Endothelial cell (in vitro differentiated cells): ENCODE measurements at places on chromosomes 2 and 18. TPM values are rescaled to one million over a fixed set of nuclear protein-coding genes. Genes with fewer than 3 reads are reported as not detected.

ALLC gene
- total RNA-seq: 0.26 TPM

DUSP2 gene
- not detected for total RNA-seq

SNRNP27 gene
- 37.0 TPM for total RNA-seq

PAX8 gene
- total RNA-seq: 2.1 TPM

POTEC gene
- not detected for total RNA-seq

CPLX4 gene
- not detected for total RNA-seq

DHRS9 gene
- not detected for total RNA-seq

HRH4 gene
- total RNA-seq: not detected

- DNase-seq: no peak
These were observed 116.0 kb downstream of the GBX2 start for GRCh38 chr2:236052206-236052605.

DNA sequence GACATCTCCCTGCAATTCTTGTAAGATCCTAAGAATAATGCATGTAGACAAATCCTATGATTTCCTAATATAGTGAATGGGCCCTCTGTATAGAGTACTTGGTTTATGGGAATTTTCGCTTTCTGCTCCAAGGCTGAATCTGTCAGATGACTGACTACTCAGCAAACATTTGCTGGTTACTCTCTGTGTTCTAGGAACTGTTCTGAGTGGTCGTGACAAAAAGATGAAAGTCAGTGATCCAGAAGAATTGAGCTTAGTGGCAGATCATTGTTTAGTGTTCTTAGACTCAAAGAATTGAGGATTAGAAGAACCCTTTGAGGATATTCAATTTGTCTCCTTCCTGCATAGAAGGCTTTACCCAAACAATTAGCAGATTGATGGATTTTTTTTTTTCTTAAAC, 10.0 kb downstream of the XRCC5 start:
- DNase-seq: no peak

DNA sequence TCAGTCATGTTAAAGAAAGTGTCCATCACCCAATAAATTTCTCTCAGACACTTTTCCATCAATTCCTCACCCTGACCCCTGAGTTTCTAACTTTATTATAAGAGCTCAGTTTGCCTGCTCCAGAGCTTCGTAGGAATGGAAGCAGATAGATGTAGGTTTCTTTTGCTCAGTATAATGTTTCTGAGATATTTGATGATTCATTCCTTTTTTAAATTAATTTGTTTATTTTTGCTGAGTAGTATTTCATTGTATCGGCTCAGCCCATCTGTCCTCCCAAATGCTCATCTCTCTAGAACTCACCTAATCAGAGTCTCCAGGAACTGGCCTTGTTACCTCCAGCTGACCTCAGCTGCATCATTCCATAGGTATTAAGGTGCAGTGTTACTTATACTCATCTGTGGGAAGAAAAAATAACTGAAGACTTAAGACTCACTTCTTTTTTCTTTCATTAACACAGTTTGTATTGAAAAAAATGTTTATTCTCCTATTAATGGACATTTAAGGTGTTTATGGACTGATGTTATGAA, 11.9 kb upstream of the BCL2L11 start:
- DNase-seq: no peak

GRCh38 chr2:104078431-104079157, 775.3 kb upstream of the POU3F3 start:
- DNase-seq: no peak

DNA sequence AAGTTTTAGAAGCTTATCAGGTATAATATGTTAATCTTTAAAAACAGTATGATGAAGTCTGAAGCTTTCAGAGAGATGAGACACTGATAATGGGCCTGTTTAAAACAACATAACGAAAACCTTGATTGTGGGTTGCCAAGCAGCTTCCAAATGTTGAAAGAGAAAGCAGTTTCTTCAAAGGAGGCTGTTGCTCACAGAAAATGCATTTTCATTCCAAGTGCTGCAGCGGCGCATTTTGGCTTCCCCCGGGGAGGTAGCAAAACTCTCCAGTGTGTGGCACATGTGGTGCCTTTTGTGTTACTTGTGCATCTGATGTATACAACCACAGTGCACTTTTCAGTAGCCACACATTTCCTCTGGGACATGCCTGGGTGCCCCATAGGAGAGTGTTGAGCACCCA, 66.1 kb downstream of the TMEFF2 start:
- DNase-seq: no peak

DNA sequence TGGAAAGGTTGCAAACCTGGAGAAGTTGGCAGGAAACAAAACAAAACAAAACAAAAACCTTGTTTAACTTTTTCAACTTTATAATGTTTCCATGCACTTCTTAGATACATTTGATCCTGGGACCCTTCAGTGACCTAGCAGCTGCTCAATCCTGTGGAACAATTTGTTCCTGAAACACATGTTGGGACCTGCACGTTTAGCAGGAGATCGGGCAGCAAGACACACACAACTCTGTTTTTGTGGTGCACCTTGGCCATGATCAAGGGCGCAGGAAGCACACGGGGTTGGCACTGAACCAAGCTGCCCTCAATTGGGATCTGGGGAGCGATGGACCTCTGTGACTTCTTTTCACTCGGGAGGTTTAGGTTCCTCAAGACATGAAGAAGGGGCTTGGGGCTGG, 268.7 kb downstream of the LOXHD1 start:
- DNase-seq: no peak

DNA sequence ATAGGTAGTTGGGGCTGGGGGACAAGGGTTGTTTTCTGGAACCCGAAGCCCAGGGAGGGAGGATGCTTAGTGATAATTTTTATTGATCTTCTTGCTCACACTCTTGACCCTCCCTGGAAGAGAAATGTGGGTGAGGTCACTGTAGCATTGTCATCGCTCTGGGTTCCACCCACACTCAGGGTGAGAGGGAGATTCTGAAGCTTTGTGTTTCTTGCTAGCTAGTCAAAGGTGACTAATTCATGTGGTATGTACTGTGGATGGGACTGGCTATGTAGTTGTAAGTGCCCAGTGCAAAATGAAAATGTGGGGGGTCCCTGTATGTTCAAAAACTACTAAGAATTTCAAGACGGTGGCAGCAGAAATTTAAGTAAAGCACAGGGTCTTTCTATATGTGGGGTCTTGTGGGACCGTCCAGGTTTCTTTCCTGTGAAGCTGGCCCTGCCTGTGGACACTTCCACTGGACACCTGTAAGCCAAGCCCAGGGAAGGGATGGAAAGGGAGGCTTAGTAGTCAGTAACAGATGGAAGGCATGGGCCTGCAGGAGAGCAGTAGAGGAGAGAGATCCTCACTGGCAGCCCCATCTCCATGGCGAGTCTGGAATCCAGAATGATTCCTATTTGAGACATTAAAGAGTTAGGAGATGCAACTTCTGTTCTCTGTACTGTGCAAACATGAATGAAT, 35.0 kb downstream of the TSN start:
- no peak for DNase-seq

DNA sequence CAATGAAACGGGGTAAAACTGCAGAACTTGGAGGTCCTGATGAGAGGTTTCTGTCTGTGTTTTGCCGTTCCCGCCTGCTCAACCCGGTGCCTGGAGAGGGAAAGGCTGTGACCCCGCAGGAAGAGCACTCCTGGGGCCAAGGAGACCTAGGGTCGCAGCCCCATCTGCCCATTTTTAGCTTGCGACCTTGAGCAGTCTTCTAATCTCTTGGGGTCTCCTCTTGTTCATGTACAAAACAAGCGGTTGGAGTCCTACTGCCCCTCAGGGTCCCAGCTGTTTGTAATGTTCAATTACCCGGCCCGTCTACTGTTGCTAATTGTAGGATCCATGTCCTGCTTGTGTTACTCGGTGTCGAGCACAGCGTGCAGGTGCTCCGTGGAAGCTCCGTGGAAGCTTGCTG, 104.5 kb downstream of the PTGR3 start:
- DNase-seq: no peak

- no peak for DNase-seq
These were observed 39.6 kb downstream of the SCN3A start for GRCh38 chr2:165164201-165164600.

DNA sequence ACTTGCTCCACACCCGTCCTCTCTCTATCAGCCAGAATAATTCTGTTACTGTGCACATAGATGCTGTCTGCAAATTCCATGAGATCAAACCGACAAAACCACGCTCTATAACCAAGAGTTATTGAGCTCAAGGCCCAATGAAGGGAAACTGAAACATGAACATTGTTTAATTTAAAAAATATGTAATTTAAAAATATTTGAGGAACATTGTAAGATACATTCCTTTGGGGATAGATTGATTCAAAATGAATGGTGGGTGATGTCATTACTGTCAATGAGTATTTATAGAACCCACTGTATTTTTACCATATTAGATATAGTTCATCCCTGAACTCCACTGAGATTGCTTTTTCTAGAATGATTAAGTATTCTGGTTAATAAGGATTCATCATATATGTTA, 50.4 kb downstream of the NCKAP5 start:
- DNase-seq: no peak

DNA sequence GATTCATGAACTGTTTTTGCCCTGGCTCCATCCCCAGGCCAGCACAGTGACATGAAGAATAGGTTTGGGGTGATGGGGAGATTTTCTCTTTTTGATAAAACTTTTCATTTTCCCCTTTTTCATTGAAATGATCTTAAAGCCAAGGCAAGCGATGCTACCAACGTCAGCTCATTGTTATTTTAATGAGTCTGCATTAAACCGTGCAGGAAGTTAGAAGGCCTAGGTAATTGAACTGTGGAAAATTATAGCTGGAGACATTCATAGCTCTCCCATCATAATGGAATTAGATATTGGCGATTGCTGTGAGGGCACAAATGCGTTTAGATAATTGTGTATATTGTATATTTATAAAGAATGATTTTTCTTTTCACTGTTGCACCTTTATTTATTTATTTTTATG, 33.2 kb downstream of the SMARCAL1 start:
- DNase-seq: no peak

GRCh38 chr2:112843288-112843687, 6.7 kb upstream of the IL1B start:
- DNase-seq: no peak

DNA sequence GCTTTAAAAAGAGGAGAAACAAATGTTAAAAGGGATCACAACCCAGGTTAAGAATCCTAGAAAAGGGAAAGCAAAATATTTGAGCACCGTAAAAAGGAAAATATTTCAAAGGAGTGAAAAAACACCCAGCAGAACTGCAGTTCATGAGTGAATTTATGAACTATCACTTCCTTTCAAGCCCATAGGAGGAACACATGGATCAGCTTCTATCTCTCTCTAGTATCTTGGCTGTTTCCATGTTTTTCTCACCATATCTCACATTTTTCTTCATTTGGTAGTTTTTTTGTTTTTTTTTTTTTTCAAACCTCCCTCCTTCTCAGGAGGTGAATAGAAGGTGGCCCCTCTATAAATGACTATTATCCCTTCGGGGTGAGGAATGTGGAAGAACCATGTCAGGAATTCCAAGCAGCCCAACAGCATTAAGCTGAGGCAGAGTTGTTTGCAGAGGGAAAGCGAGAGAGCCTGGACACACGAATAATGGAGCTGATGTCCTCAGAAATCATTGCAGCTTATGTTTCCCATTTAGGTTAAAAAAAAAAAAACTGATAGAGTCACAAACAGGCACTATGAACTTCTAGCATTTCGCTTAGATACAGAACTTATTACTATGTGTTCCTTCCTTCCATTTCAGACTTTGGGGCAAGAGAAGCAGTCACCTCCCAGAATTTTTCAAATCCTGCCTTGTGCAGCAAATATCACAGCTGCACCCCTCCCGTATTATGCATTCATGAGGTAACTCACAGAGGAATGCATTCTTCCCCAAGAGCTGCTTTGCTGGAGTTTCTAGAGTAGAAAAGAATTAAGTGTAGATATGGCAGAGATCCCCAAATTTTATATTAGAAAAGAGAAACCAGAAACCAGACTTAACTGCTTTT, 315.6 kb downstream of the IRS1 start:
- no peak for DNase-seq

DNA sequence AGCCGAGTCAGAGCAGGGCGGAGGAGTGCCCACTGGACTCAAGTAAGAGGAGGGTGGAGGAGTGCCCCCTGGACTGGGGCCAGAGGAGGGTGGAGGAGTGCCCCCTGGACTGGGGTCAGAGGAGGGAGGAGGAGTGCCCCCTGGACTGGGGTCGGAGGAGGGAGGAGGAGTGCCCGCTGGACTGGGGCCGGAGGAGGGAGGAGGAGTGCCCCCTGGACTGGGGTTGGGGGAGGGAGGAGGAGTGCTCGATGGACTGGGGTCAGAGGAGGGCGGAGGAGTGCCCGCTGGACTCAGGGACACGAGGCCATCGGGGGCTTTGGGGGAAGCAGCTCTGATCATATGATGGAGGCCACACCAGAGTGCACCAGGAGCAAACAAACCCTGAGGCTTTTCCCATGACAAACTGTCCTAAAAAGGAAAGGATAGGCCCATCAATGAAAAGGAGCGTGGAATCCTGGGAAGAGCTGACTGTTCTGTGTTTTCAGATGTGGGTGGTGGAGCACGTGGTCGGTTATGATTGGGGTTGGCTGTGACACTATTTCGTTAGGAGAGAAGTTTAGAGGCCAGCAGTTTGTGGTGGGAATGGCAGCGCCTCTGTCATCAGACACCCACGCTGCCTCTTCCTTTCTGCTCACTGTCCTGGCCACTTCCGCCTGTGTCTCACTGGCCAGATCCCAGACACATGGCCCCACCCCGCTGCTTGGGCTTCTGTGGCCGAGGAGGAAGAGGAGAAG, 24.5 kb upstream of the HPCAL1 start:
- DNase-seq: no peak

GRCh38 chr2:235911633-235912233, 256.5 kb downstream of the GBX2 start:
- DNase-seq: no peak

DNA sequence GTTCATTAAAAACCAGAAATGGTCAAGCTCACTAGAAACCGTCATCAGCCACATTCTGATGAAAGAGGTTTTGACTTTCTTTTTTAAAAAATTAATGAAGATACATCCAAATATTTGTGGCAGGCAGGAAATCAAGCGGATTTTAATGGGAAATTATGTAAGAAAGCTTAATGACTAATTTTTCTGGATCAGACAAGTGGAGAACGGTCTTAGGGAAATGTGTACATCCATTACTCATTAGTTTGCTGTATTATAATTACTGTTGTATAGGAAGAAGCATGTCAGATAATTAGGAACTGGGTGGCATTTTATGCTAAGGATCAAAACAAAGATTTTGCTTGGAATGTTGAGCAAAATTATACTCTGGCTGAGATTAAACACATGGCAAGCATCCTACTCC, 39.4 kb downstream of the AGAP1 start:
- DNase-seq: no peak

GRCh38 chr2:10383960-10384734, 64.0 kb downstream of the ODC1 start:
- no peak for DNase-seq
